ENCODE measurements at places on chromosomes 5 and 9.

GRCh38 chr5:39319395-39319794 lies 44.9 kb downstream of the C9 start:
- no peak for DNase-seq

DNA sequence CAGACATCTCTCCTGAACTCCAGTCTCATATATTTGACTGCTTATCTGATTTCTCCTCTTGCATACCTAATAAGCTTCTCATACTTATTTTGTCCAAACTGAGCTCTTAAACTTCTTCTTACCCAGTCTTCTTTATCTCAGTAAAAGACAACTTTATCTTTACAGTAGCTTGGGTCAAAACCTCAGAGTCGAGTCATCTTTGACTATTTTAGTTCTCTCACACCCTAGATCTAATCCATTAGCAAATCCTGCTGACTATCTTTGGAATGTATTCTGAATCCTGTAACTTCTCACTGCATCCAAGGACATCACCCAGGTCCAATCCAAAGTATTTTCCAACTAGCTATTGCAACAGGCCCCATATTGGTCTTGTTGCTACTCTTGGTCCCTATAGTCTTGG lies 11.8 kb upstream of the JAK2 start:
- DNase-seq, result no peak

GRCh38 chr9:123445116-123445515 lies 89.1 kb downstream of the CRB2 start:
- DNase-seq, result no peak

DNA sequence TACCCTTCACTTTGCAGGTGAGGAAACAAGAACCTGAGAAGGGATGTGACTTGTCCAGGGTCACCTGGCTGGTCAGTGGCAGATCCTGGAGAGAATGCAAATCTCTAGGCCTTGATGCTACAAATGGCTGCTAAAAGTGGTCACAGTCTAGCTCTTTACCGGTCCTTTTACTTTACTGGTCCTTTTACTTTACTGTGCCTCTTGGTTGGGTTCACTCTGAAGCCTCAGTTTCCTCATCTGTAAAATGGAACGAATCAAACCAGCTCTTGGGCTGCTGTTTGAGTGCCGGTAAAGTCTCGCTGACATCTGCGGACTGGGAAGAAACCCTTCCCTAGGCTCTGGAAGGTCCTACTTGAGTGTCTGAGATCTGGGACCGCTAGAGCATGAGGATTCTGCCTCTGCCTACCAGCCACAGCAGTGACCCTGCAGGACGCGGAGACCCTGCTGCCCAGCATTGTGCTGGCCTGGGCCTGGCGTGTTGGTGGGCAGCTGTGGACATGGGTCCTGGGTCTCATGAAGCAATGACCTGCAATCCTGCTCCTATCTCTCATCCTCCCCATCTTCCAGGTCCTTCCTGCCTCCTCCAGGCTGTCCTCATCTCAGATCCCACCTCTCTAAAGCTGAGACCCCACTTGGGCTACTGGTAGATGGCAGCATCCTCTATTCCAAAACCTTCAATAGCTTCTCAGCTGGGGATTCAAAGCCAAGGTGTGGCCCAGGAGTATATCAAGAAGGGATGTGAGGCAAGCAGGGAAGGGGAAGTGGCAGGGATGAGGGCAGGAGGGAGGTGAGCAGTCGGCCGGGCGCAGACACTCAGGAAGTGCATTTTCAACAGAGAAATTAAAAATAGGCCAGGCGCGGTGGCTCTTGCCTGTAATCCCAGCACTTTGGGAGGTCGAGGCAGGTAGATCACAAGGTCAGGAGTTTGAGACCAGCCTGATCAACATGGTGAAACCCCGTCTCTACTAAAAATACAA lies 13.3 kb downstream of the CORO2A start:
- DNase-seq, result no peak

- no peak for DNase-seq
Measured at GRCh38 chr5:53782620-53783019, 222.2 kb downstream of the NDUFS4 start.

- DNase-seq, result no peak
Measured at GRCh38 chr9:2453106-2453505, 168.5 kb upstream of the VLDLR start.

GRCh38 chr5:154614595-154614994 lies 136.6 kb upstream of the HAND1 start:
- no peak for DNase-seq

DNA sequence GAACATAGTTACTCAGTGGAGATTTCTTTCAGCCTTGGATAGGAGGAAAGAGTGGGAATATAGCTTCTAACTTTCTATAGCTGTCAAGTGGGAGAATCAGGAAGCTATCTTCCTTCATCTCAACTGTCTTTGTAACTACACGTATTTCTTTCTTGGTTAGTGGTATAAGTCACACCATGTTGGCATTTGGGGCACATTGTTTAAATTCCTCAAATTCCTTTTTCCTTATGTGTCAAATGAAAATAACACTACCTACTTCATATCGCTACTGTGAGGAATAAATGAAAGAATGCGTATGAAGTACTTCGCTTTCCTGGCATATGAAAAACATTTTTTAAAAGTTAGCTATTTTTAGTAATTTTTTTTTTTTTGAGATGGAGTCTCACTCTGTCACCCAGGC lies 1082.5 kb upstream of the WWC1 start:
- no peak for DNase-seq

GRCh38 chr5:145937432-145938250 lies 1.3 kb downstream of the SH3RF2 start:
- no peak for DNase-seq

- no peak for DNase-seq
Measured at GRCh38 chr9:69391946-69392345, 66.9 kb downstream of the ENTREP1 start.

- DNase-seq, result no peak
Measured at GRCh38 chr9:71941060-71941568, 29.7 kb downstream of the C9orf85 start.

GRCh38 chr5:171444582-171444981 lies 25.1 kb downstream of the FGF18 start:
- DNase-seq, result no peak

GRCh38 chr9:1042466-1042865 lies 7.7 kb upstream of the DMRT2 start:
- peak; percentile 46 for DNase-seq

DNA sequence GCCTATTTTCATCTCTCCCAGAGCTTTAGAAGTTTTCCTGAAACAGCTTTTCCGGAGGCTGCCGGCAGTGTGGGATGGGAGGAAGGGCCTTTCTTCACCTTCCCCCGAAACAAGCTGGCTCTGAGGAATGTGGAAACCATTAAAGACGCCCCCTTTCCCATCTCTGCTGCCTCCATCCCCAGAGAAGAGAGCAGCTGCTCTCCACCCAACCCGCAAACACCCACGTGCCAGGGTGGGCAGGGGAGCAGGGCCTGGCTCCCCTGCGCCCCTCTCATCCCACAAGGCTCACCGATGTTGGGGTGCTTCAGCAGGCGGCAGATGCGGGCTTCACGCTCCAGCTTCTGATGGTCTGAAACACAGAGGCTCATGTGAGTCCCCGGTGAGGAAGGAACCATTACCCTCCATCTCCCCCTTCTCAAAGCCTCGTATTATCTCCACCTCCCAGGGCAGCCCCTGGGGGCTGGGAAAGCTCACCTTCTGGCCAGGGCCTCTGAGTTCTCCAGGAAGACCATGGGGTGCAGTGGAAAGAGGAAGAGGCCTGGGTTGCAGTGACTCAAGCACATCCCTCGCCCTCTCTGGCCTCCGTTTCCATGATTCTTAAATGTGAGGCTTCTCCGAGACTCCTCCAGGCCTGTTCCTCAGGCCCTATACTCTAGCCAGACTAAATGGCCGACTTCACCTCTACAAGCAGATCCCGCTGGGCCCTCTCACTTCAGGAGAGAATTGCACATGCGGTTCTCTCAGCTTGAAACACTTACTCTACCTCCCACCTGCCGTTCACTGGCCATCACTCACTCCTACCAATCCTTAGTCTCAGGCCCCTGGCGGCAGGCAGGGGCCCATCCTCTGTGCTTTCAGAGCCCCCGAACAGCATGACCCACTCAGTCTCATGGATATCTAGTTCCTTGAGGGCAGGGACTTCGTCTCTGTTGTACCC lies 24.6 kb downstream of the CAMK2A start:
- no peak for DNase-seq

GRCh38 chr9:70485273-70485858 lies 70.9 kb upstream of the KLF9 start:
- DNase-seq, result no peak

- no peak for DNase-seq
Measured at GRCh38 chr5:150036513-150036912, 36.0 kb downstream of the HMGXB3 start.

GRCh38 chr5:54743997-54744788 lies 226.6 kb downstream of the SNX18 start:
- peak; percentile 24 for DNase-seq

GRCh38 chr5:141992349-141992963 lies 20.4 kb downstream of the GNPDA1 start:
- DNase-seq, result peak; percentile 84

GRCh38 chr5:173680660-173681242 lies 64.3 kb upstream of the BOD1 start:
- no peak for DNase-seq

- no peak for DNase-seq
Measured at GRCh38 chr5:67528953-67529352, 332.4 kb upstream of the CD180 start.

- DNase-seq, result no peak
Measured at GRCh38 chr5:92694067-92694466, 887.0 kb downstream of the NR2F1-AS1 start.

- DNase-seq, result no peak
Measured at GRCh38 chr5:134020188-134020587, 15.4 kb upstream of the VDAC1 start.

DNA sequence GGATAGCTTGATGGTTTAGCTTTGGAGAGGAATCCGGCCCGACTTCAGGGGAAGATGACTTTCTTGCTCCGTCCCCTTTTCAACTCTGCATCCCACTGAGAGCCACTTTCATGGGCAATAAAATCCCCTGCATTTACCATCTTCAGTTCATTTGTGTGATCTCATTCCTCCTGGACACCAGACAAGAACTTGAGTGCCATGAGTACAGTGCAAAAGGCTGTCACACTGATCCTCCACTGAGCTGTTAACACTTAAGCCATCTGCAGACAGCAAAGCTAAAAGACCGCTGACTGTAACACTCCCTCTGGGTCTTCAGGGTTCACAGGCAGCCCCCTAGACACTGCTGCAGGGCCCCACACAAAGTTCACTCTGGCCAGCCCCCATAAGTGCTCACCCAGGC lies 48.3 kb upstream of the TCERG1 start:
- no peak for DNase-seq

DNA sequence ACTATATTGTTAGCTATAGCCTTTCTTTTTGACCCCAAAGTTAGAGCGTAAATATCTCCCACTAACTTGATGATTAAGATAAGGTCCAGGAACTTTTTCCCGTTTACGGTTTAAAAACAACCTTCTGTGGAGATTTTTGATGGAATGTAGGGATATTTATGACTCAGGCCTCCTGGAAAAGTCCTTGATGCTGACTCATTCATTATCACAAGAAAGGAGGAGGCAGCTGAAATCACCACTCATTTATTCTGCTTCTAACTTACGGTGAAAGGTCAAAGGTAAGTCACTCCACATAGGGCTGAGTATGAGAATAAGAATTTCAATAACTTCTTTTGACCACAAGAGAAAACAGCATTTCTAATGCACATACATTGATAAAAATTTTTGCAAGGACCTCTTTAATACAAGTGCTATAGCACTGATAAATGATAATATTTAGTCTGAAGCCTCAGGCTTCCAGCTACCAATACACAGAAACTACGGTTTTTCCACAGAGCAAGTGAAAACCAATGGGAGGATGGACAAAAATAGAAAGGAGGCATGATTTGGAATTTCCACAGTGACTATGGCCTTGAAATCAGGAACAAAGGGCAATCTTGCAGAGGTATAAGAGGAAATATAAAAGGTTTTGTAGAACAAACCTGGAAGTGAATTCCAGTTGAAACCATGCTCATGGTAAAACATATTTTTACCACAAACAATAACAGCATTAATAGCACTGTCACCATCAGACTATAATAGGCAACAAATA lies 146.5 kb downstream of the PPP2R2B start:
- no peak for DNase-seq

GRCh38 chr5:10564838-10565784 lies 1.2 kb downstream of the ANKRD33B start:
- peak; percentile 49 for DNase-seq

DNA sequence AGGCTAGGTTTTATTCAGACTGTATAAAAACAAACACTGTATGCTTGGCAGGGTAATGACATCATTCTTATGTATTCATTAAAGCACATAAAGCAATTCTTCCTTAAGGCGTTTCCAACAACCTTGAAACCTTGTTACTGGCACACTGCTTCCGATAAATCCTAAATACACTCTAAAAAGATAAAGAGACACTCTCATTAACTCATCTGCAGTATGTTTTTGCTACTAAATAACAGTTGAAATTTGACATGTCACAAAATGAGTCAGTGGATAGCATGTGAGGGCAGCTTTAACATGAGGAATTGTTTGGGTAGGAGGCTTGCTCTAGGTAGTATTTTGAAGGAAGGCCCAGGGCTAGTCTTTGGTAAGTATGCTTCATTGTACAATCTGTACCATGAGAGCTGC lies 13.7 kb downstream of the YIPF5 start:
- DNase-seq, result no peak

DNA sequence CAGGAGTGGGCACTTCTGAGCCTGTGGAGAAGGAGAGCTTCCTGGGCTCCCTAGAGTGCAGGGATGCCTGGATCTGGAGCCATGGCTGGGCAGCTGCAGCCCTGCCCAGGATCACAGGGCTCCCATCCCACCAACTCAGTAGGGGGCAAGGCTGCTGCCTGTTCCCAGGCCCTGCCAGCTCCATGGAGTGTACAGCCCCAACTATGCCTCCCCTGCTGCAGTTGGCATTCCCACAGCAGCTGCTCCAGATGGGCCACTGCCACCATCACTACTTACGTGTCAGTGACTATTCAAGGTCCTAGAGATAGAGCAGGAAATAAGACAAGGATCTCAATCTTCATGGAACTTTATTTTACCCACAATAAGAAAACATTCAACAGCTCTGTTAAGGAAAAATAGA lies 107.1 kb upstream of the TNPO1 start:
- no peak for DNase-seq

- no peak for DNase-seq
Measured at GRCh38 chr5:119313658-119314605, 41.9 kb upstream of the TNFAIP8 start.

DNA sequence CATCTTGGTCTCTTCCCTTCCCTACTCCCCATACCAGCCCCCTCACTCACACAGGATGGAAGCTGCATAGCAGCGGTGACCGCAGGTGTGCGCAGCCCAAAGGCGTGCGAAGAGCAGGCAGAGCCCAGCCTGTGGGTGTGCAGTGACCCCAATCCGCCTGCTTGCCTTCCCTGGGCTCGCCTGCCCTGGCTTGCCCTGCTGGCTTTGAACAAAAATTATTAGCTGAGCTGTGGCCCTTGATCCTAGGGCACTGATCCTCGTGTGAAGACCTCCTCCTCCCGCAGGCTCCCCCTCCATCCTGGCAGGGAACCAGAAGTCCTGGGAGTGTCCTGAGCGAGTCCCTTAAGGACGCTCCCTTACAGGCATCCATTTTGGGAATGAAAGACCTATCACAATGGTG lies 31.9 kb downstream of the MORN5 start:
- DNase-seq, result no peak
